ENCODE measurements at places on chromosomes 3 and 15.

GRCh38 chr15:79989682-79990081, 18.7 kb upstream of the BCL2A1 start:
- DNase-seq = no peak

GRCh38 chr15:62850318-62850717, 192.2 kb upstream of the TPM1 start:
- no peak for DNase-seq

DNA sequence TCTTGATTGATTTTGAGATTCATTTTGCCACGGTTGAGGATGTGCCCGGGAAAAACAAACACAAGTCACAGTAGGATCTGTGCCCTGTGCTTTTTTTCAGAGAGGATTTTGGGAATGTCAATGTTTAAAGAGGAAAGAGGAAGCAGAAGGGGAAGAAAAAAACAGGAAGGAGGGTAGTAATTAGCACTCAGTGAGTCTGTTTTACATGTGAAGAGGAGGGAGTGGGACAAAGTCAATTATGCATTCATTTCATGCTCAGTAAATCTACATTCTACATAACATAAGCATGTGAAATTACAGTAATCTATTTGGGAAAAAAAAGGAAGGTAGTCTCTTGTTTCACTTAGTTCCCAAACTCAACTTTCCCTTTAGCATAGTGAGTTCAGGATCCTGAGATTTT, 18.3 kb upstream of the CD200 start:
- no peak for DNase-seq

DNA sequence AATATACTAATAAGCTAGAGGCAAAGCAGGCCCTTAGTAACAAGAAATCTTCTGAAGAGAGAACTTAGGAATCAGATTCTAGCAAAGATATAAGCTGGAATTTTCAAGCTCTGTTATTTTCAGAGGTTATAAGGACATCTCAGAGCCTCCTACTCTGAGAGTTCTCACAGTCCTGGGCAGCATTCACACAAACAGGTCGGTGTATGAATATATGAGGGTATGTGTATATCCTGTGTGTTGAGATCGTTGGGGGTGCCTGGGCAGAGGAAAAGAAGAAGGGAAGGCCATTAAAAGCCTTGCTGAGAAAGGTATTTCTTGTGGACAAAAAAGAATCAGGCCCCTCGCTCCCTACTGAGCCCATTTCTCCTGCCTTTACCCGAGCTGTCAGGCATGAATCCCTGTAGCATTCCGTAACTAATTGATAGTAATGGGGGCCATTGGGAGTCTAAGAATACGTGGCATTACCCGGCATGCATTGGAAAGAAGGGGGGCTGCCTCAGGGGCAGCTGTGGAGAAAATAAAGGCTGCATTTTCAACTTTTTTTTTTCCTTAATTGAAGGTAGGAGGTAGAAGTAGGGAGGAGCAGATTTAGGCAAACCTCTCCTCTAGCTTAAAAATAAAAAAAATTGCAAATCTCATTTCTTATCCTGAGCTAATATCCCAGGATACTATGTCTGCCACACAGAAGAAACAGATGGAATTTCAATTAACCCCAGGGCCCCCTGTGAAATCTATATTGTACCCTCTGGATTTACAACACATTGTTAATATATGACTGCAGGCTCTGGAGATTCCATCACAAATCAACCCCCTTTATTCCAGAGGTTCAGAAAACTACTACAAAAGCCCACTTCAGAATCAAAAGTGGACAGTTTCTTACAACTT, 103.8 kb downstream of the GTPBP8 start:
- no peak for DNase-seq

GRCh38 chr3:69890691-69891090, 108.8 kb upstream of the SAMMSON start:
- no peak for DNase-seq

DNA sequence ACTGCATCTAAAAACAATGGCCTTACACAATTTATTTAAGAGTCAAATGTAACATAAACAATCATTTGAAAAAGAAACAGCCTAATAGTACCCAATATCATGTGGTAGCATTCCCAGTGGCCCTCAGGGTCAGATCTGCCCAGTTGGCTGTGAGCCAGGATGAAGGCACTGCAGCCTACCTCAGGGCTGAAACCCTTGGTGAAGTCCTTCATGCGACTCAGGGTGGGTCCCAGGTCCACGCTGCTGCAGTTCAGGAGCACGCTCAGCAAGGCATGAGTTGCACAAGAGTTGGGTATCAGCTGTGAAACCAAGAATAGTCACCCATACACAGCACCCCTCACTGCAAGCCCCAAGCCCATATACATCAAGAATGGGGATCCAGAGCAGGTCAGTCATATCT, 37.1 kb downstream of the SEMA3G start:
- DNase-seq = no peak

DNA sequence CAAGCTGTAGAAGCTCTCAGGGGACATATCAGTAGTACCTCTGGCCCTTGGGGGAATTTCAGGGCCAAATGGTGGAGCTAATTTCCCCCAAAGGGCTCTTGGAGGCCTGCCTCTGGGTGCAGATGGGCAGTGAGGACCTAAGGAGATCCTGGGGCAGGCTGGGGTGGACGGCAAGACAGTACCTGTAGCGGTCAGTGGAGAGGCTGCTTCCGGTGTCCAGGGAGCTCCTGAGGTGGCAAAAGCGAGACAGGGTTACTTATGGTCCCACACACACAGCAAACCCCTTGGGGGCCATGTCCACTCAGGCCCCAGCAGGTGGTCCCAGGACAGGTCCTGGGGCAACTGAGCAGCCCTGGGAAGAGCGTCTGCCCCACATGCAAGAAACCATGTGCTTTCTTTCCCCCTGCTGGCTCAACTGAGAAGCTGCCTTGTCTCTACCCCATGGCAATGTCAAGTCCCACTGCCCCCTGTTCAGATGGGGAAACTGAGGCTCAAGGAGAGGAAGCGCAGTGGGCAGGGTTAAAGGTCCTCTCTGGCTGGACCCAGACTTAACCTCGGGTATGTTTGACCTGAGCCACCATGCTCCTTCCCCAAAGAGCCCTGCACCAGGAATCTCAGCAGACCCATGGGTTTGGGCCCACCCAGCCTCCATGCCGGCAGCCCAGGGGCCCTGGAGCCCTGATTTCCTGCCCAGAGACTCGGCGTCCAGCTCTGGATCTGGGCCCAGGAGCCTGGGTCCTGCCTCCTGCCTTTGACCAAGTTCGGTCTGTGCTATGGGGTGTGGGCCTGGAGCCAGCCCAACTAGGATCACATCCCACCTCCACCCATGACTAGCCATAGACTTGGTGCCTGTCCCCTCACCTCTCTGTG, 25.7 kb downstream of the IQSEC1 start:
- DNase-seq = no peak

DNA sequence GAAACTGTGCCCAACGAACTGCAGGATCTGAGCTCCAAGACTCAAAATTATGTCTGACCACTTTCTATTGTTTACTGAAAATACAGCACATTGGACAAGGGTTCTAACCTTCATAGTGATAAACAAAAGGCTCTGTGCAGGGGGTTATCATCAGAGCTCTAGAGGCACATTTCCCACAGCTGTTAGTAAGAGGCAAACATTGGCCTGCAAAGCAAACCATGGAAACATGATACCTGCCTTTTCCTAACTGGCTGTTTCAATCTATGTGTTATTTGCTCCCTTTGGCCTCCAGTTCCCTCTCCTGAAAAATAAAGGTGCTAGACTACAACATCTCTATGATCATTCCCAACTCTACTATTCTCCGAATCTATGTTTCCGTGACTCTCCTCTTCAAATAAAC, 159.7 kb upstream of the ARHGEF26 start:
- no peak for DNase-seq

DNA sequence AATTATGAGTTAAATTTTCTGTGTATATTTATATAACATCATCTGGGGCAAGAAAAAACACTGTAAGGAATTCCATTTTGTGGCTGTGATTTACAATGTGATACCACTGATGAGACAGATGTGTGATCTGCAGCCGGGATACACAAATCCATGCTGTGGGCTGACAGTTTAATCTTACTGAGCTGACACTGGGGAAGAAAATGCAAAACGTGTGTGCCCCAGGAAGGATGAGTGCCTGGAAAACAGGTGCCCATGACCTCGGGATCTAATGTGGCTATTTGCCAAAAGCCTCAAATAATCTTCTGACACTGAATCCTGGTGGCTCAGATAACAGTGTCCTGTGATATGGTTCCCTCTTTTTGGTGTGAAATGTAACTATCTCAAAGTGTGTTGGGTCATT, 10.5 kb downstream of the MYRIP start:
- no peak for DNase-seq

DNA sequence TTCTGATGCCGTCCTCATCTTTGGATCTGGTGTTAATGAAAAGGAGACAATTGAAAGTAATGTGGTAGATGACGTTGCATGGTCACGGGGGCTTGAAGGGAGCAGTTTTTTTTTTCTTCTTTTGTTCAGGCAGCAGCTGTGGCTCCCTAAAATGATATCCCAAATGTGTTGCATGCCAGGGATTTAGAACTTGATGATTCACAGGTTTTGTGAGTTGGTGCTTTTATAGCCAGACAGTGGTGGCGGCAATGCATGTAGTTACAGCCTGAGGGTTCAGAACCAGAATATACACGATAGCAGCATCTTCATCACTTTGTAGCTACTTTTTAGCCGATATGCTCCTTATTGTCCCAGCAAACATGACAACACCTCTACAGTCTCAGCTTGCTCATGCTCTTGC, 133.4 kb downstream of the CHST2 start:
- DNase-seq = no peak

GRCh38 chr3:43676441-43676840, 14.3 kb upstream of the ABHD5 start:
- no peak for DNase-seq

DNA sequence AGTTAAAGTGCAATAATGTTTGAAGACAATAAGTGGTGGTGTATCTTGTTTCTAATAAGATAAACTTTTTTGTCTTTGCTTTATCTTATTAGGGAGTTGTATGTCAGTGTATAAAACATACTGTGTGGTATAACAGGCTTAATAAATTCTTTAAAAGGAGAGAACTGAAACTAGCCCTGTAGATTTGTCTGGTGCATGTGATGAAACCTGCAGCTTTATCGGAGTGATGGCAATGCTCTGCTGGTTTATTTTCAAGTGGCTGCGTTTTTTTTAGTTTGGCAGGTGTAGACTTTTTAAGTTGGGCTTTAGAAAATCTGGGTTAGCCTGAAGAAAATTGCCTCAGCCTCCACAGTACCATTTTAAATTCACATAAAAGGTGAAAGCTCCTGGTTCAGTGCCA, 2.7 kb downstream of the RPL15 start:
- no peak for DNase-seq

DNA sequence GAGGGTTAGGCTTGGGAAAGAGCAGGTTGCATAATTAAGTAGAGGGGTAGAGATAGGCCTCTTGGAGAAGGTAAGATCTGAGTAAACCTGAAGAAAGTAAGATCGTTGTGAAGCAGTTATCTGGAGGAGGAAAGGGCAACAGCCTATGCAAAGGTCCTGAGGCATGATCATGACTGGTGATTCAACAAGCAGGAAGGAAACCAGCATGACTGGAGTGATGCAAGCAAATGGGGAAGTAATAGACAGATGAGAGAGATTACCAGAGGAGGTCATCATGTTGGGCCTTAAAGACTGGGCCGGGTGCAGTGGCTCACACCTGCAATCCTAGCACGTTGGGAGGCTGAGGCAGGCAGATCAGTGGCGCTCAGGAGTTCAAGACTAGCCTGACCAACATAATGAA, 360.2 kb downstream of the EPHB1 start:
- no peak for DNase-seq

DNA sequence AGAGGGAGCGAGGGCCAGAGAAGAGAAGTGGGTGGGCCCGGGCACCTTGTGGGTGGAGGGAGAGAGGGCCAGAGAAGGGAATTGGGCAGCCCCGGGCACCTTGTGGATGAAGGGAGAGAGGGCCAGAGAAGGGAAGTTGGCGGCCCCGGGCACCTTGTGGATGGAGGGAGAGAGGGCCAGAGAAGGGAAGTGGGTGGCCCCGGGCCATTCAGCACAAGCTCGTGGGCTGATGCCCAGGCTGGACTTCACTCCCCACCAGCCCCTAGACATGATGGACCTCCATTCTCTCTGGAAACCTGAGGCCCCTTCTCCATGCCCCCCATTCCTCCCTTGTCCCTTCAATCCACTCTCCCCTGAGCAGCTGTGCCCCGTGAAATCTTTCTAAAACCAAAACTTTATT, 15.8 kb downstream of the DUSP7 start:
- no peak for DNase-seq

- DNase-seq = no peak
Measured at GRCh38 chr3:149552700-149553099, 78.2 kb downstream of the TM4SF4 start.

DNA sequence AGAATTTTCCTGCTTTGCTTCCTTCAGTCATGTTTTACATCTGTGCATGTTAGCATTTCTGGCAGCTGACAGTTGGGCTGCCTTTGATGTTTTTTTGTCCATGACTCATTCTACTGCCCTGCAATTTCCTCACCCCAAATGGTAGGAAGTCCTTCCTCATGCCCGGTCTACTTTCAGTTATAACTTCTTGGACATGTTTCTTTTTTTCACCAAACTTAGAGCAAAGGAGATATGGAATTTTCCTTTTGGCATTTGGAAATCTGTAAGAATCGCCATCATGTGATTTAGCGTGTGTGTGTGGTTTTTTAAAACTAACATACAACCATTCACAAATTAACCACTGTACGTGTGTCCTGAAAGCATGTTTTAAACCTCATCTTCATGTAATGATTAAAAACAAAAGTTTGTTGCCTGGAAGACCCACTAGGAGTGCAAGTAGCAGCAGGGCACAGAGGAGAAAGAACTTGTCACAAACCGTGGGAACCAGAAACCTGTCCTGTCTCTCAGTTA, 430.7 kb upstream of the CFAP20DC start:
- no peak for DNase-seq

DNA sequence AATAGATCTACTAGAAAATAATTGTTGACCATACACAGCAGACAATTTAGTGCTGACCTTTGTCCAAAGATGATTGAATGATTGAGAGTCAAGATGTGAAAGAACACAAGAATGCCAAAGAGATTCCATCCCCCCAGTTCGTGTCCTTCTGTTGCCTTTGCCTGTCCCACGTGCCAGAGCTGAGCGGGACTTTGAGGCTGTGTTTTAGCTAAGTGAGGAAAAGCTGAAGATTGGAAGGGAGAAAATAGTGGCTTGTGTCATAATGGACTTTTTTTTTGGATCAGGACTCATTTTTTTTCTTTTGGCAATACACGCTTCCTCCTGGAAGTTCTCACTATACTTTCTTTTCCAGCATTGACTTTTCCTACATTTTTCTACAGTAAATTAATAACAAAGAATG, 206.6 kb upstream of the MDFIC2 start:
- no peak for DNase-seq

GRCh38 chr3:149971403-149972075, 844 bp upstream of the PFN2 start:
- DNase-seq = no peak

DNA sequence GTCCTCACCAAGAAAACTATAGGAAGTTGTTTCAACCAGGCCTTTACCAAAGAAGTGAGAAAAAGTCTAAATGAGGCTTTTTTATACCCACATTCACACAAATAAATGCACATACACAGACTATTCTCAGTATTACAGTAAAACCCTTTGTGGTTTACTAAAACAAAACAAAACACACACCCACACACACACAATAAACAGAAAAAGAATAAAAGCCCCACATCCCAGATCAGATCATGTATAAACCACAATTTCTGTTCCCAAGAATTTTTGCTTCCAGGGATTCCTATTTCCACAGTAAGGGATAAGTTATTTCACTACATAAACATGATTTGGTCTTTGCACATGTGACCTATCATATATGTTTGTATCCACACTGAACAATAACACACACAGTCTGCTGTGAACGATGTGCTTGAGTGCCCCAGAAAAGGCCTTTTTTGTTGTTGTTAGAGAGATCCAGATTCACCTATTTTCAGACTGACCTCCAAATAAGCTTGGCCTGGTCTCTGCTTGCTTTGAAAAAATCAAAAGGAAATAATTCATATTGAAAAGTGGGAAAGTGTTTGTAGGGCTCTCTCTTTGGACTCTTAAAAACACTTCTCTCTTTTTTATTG, 283.4 kb upstream of the ATP11B start:
- DNase-seq = no peak
